CD4-positive, CD25-positive, alpha-beta regulatory T cell (primary cell): ENCODE measurements at places on chromosomes 3 and 15.

DNA sequence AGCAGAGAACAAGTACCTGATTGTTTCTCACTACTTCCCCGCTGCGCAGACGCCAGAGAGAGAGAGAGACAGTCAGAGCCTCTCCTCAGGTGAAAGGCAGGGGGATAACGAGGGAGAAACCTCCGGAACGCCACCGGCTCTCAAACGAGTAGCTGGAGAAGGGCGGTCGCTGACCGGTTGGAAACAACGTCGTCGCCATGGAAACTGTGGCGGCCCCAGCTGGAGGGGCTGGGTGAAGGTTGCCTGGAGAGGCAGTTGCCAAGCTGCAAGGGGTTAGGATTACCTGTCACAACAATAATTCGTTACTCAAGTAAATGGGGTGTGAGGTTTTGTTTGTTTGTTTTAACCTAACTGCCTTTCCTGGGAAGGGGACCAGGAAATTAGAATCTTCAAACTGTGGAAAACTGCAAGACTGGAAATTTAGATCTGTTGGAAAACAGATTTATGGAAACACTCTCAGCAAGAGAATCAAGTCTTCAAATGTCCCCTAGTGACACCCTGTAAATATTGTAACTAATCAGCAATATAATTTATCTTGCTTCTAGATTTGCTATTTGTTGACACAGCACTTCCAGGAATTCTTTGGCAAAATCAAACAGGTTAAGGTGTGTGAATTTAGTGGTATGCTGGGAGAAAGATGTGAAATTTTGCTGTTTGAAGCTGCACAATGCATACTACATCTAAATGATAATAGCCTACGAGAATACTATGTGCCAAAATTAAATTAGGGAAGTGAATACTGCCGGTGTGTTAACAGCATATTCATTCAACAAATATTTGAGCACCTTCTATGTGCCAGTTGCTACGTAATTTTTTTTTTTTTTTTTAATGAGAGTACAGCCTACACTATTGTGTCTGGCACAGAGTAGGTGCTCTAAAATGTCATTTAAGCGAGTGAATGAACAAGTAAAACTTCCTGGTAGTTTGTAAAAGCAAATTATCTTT is at the start of gene DNAH12:
Gene DNAH12 (minus strand): TSS at position 164 of the 945 bp plus-strand sequence. CDS start 1,474 bp downstream, outside the sequence.
- DNase-seq: no peak

GRCh38 chr3:44477312-44478030 is at the start of gene ZNF445:
Gene ZNF445 (minus strand): TSS chr3:44477670. CDS start chr3:44455549, 22,121 bp downstream.
- peak; percentile 59 for DNase-seq

DNA sequence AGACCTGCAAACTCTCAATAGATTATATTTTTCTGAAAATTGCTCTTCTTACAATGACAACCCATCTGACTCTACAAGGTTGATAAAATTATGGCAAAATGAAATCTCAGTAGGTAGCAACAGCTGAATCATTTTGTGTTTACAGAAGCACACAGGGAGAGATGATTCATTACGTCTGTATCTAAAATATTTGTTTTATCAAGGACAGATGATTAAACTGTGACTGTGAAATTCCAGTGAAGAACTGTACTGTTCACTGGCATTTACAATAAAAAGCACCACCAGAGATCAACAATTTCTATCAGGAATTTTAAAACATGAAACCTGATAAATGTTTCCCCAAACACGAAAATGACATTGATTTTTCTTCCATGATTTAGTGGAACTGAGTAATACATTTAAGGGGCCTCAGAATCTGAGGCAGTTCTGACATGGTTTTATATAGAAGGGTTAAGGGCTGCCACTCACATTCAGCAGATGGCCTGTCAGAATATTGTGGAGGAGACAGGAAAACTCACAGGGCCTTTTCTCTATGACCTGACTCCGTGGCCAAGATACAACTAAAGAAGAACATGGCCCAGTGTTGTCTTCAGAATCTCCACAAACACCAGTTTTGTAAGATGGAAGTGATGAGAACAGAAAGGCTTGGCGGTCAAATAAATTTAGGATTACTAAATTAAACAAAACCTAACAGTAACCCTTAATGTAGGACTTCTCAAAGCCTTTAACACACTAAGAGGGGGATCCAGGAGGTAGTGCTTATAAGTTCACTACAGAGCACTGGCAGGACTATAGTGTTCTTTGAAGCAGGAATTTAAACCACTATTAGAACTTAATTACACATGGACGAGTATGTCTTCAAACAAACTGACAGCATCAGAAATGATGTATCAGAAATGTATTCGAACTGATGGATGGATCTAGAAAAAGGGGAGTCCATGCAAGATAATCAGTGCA is 25.9 kb downstream of the RAD18 start:
- no peak for DNase-seq

- no peak for DNase-seq
Measured at GRCh38 chr3:147900851-147901250, 491.7 kb downstream of the ZIC1 start.

- DNase-seq: no peak
Measured at GRCh38 chr15:57533448-57533799, 58.3 kb upstream of the MYZAP start.

- DNase-seq: no peak
Measured at GRCh38 chr15:77657634-77658238, 25.0 kb upstream of the LINGO1 start.

GRCh38 chr3:136196064-136196400 is at the start of gene MSL2:
Gene MSL2 (minus strand): TSS chr3:136196335. CDS start chr3:136195113, 1,222 bp downstream.
- no peak for DNase-seq

GRCh38 chr15:48292458-48292857 is 38.8 kb upstream of the DUT start:
- no peak for DNase-seq

DNA sequence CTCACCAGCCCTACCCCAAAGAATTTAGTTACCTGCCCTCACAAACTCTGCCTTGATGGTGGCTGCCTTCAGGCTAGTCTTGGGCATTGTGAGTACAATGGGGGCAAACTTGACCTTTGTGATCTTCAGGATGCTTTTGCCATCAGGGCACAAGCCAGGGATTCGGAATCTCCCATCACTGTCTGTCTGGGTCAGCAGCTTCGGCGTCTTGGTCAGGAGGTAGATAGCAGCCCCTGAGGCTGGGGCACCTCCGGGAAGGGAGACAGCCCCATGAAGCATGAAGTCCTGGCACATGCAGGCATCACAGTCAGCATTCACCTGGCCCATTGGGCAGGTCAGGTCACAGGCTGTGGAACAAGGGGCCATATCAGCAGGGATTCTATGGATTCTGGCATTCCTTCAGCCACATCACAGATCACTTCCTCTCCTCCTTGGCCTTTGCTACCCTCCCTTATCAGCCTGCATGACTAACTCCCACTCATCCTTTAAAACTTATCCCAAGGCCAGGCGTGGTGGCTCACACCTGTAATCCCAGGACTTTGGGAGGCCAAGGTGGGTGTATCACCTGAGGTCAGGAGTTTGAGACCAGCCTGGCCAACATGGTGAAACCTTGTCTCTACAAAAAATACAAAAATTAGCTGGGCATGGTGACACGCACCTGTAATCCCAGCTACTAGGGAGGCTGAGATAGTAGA is 6.9 kb downstream of the CILP start:
- DNase-seq: no peak

DNA sequence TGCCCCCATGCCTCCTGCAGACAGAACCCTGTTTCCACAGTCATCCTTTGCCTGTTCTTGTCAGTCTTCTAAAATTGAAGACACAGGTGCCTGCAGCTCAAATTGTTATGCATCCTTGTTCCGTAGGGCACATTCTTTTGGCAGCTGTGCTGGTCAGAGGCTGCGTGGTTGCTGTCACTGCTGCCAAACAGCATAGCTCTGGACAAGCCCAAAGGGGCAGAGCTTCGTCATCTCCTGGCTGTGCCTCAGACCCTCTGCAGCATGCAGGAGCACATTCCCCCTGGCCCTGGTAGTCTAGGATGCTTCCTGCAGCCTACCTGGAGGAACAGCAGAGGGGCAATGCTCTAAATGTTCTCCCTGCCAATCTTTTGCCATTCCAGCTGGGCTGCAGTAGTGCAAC is 2.1 kb upstream of the FBXL22 start:
- no peak for DNase-seq

GRCh38 chr3:29275309-29275708 is 5.6 kb upstream of the RBMS3 start:
- no peak for DNase-seq

DNA sequence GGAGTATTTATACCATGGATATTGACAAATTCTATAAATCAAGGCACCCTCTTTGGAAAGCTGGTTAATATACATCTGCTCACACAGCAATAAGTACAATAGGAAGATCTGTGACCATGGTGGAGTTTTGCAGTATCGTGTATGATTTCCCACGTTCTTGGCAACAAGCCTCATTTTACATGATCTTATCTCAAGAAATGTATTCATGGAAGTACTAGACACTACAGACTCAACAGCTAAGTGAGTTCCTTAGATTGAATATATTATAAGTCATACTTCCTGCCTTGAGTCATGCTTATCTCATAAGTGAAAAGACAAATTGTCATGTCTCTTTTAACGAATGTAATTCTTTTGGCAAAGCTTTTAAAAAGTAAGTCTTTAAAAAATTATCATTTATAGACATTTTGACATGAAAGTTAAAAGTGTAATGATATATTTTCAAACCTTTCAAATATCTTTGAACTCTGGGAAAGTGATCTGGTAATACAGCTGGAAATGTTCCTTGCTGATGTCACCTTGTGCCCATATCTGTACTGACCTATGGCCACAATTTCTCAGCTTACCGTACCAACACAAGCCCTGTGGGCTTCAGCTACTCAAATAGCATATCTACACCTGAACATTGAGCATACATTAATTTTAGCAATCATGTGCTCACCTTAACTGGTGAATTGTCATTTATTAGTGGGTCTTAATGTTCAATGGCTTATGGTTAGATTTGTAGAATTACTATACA is 130.3 kb upstream of the TMC3 start:
- DNase-seq: no peak

- DNase-seq: no peak
Measured at GRCh38 chr3:42988566-42988965, 9.5 kb downstream of the GASK1A start.

- no peak for DNase-seq
Measured at GRCh38 chr3:104885214-104885814, 481.4 kb upstream of the ALCAM start.
